ENCODE measurements at places on chromosomes 4 and X.

DNA sequence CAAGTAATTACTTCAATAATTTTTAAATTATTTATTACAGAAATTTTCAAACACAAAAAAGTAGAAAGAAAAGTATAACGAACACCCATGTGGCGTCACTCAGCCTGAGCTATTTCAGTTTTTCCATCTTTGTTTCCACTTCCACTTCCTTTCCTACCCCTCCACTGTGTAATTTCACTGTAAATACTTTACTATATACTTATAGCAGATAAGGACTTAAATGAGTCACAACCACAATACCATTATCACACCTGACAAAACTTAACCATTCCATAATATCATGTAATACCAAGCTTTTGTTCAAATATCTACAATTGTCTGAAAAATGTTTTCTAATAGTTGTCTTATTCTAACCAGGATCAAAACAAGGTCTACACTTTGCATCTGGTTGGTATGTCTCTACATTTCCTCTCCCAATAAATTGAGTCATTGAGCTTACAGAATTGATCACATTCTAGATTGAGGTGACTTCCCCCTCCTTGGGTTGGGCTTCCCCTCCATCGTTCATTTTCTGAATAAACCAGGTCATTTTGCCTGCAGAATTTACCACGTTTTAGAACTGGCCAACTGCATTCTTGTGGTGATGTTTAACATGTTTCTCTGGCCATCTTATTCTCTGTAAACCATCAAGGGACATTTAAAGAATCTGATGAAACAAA is 48.7 kb downstream of the ATP10D start:
- DNase-seq, result no peak

GRCh38 chrX:44903830-44904530 is 31.0 kb downstream of the KDM6A start:
- no peak for DNase-seq

GRCh38 chr4:54165438-54165837 is 63.7 kb upstream of the PDGFRA start:
- no peak for DNase-seq

DNA sequence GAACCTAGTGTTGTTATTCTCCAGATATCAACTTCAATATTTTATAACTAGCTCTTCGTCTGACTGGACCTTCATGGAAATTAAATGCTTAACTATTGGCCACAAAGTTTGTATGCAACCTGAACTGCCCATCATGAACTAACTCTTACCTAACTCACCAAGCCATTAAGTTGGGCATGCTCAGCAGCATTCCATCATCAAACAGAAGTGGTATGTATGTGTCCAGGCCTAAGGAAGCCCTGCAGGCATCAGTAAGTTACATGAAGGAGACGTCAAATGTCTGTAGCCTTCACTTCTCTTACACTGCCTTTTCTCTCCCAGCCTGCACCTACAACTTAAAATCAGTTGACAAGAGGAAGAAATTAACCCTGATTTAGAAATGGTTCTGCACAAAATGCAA is 1639.2 kb upstream of the PABPC4L start:
- no peak for DNase-seq

- DNase-seq, result no peak
These were observed 8.5 kb downstream of the LAMTOR3 start for GRCh38 chr4:99885687-99886086.

- no peak for DNase-seq
These were observed 16.2 kb downstream of the GPAT3 start for GRCh38 chr4:83552083-83552482.

- no peak for DNase-seq
These were observed 1276.1 kb downstream of the PCDH7 start for GRCh38 chr4:31995943-31996901.

- no peak for DNase-seq
These were observed 7.4 kb downstream of the UVSSA start for GRCh38 chr4:1354136-1354982.

DNA sequence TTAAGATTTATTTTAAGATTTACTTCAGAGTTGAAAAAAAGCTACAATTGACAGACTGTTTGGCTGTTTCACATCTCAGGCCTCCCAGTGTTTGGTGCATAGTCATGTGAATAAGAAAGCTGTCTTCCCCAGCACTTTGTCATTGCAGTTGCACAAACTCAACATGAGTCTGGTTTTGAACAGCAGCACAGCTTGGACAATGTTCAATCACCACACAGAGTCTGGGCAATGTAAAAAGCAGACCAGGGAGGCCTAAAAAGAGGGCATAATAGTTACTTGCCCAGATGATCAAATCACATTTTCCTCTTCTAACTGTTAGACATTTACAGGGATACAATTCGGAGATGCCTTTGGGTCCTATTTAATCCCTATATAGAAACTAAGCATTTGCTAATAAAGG is 1055.0 kb downstream of the RPA4 start:
- no peak for DNase-seq

- DNase-seq, result no peak
These were observed 65.3 kb downstream of the CASP3 start for GRCh38 chr4:184583738-184584502.

DNA sequence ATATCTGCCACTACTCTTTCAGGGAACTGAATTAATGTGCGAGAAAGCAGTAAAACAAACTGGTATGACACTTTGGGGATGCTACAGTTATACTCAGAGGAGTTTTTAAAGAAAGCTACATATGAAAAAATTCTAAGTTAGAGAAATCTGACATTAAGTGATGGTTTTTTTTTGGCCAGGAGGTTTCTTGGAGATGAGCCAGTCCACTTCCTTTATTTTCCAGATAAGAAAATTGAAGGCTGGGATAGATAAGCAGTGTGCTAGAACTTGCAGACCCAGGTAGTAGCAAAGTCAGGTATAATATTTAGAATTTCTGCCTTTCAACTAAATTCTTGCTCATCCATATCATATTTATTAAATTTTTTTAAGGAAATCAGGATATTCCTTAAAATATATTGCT is 106.8 kb downstream of the FAT4 start:
- no peak for DNase-seq

GRCh38 chr4:139596034-139596683 is 40.1 kb upstream of the SETD7 start:
- DNase-seq, result no peak

DNA sequence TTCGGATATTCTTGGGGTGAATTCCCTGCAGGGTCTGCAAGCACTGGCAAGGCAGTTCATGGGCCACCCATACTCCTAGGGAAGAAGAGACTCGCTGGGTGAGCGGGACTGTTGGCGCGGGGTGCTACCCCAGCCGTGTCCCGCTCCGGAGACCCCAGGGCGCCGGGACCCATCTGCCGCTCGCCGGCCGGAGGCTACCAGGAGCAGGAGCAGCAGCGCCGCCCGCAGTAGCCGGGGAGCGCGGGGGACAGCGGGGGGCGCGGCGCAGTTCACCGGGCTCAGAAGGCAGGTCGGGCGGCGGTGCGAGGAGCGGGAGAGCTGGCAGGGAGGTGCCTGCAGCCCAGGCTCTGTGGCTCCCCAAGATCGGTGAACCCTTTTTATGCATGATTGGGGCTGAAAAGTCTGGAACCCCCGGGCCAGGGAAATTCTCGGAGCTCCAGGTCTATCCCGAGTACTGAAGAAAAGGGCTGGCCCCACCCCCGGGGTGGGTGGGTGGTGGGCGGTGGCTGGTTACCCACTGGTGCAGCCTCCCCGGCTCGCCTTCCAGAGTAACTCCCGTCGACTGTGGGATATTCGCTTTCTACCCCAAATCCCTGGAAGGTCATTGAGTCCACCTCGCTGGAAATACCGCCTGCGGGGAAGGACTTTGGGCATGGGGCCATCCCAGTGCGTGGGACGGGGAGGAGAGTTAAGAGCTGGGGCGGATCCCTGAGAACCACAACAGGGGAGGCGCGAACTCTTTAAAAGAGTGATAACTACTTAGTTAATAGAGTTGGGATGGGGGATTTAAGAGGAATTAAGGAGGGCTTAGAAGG is 37.6 kb downstream of the PF4 start:
- no peak for DNase-seq

Data from T-cell (primary cell).